ENCODE measurements at places on chromosomes 6 and 20.
A peak's percentile ranks its signal among the peaks of the same experiment; 100 is the strongest.

DNA sequence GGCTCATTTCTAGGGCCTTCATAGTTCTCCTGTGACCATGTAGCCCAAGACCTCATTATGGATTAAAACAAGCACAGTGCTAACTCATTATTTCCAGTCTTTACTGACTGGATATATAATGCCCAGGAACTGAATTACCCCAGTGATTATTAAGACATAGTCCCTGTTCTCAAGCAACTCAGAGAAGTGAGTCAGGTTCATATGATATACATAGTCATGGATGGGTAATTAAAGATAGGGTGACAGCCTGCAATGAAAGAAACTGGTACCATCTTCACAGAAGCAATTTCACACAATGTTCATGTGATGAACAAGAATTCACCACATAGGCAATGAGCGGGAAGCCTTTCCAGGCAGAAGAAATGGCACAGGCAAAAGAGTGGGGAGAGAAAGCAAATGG is 3.5 kb downstream of the TRIM27 start:
- DNase-seq = no peak

GRCh38 chr6:110255211-110255750 is 75.1 kb downstream of the CDC40 start:
- peak; percentile 41 for DNase-seq

GRCh38 chr20:4252005-4252404 is 236.6 kb upstream of the RNF24 start:
- DNase-seq = no peak

GRCh38 chr20:41738604-41739206 is 120.5 kb upstream of the CHD6 start:
- peak; percentile 52 for DNase-seq

DNA sequence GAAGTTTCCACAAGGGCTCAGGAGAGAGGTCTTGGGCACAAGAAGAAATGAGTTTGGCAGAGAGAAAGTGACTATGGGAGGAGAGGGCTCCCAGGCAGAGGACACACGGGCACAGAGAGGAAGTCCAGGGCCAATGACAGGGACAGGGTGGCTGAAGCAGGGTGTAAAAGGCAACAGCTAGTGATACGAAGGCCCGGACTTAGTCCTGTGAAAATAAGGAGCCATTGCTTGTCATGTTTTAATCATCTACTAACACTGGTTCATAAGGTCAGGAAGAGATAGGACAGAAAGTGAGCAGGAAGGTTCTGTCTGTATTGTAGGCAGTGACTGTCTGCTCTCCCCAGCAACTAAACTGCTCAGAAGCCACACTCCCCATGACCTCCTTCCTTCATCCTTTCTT is 204.7 kb upstream of the SHLD1 start:
- no peak for DNase-seq

Data from left lung (tissue), 14 donors.